ENCODE measurements at places on chromosomes 12 and 14. TPM values are rescaled to one million over a fixed set of nuclear protein-coding genes. Genes with fewer than 3 reads are reported as not detected.
A peak's percentile ranks its signal among the peaks of the same experiment; 100 is the strongest.

- no peak for DNase-seq
These were observed 65.2 kb downstream of the PPP2R5E start for GRCh38 chr14:63478010-63478409.

DNA sequence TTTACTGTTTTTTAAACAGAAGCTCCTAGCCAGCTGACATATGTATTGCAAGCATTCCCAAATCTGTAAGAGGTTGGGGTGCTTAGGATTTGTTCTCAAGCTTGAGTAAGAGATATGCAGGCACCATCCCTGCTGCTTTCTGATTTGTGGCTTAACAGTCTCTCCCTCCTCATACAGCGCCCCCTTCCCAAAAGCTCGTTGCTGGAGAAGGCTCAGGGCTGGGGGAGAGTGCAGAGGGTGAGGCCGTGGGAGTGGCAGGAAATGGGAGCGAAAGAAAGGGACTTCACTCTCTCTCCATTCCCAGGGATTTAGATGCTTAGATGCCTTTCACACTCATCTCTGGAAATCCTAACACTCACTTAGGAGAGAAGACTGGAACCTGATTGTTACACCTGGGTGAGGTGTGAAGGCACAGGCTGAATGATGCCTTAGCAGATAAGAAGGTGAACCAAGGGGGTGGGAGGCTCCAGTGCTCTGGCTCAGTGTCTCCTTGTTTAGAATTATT lies 172.0 kb downstream of the C12orf75 start:
- no peak for DNase-seq

DNA sequence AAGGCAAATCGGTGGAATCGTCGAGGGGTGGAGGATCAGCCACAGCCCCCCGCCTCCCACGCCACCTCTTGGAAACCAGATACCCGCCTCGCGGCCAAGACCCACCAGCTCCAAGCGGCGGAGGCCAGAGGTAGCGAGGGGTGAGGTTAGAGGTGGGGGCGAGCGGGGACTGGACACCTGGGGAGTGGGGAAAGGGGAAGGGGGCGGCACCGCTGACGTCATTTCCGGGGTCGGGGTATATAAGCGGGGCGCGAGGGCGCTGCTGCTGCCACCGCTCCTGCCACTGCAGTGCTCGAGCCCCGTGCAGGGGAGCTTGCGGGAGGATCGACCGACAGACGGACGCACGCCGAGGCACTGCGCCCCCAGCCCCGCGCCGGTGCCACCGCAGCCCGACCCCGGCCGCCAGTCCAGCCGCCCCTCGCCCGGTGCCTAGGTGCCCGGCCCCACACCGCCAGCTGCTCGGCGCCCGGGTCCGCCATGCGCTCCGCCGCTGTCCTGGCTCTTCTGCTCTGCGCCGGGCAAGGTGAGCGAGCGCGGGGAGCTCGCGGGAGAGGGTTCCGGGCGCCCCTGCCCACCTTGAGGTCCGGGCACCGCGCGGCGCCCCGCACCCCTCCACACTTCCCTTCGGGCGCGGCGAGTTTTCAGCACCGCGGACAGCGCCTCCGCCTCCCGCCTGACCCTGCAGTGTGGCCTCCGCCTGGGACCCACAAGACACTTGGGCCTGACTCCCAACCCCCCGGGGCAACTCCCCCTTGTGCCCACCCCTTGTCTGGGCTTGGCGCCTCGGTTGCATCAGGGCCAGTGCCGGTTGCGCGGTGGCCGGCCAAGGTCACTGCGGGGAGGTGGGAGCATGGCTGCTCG lies at the start of gene CHGA:
TSS of gene CHGA (plus strand) at position 268 of the 861 bp plus-strand sequence. CDS start at position 478, 210 bp downstream.
- peak; percentile 98 for DNase-seq

DNA sequence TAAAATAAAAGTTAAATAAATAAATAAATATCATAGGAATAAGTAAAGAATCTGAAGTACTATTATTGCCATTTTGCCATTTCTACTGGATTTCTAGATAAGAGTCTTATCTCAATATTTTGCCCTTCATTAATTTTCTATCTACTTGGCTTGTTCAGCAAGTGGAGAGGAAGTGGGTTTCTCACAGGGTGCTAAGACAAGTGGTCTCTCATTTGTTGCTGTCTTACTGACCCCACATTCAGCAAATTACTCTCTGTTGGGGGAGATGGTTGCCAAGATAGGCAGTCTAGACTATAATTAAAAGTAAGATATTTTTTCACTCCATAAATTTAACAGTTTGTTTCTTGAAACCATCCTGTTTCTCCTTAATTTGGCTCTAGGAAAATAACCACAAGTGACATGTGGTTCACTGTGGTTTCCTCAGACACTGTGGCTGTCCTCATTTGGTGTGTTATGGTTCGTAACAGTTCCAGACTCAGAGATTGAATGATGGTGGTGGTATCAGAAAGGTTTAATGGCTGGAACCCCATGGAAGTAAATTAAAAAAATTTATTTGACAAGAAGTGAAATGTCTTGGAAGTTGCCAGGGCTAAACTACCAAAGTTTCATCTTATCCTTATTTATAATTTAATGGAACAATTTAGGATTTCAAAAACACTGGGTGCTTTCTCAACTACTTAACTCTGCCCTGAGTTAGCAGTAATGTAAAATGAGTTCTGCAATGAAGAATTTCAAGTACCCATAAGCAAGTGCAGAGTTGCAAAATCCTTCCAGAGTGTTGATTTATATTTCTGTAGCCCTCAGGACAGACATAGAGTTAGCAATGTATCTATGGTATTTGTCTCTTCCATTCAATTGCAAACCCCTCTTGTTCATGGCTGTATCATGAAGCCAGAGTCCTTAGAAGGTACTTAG lies 214.8 kb downstream of the MSRB3 start:
- DNase-seq = no peak

GRCh38 chr12:126582231-126582630 lies 1517.0 kb downstream of the AACS start:
- DNase-seq = no peak

DNA sequence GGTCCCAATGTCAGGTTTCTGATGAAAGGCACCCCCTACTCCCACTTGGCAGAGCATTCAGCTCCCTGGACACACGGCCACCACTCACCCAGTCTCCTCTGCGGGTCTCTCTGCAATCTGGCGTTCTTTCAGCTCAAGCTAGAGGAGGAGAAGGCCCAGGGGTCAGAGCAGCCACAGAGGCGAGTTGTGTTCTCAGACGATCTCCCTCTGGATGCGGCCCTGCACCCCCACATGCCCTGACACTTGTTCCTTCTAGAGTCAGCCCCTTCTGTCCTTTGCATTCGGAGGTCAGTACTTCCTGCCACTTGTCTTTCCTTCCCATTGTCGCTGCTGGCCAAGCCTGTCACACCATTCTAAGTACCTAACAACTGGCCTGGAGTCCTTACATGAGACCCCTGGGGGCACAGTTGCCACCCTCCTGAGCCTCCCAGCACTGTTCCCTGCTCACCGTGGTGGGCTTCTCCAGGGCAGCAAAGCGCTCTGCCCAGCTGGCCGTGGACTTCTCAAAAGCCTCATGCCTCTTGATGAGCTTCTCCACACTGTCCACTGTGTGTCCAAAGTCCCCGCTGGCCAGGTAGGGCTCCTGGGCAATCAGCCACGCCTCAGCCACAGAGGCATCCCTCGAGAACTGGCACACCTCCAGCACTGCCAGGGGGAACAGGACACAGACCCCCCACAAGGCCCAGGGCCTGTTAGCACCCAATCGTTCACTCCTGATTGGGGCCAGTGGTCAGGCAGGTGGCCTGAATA lies 63.2 kb downstream of the PLEKHG3 start:
- DNase-seq = no peak

- DNase-seq = no peak
These were observed 7.5 kb upstream of the LRRC9 start for GRCh38 chr14:59912443-59912842.

- no peak for DNase-seq
These were observed 2.2 kb downstream of the IFNG start for GRCh38 chr12:68157380-68157779.

DNA sequence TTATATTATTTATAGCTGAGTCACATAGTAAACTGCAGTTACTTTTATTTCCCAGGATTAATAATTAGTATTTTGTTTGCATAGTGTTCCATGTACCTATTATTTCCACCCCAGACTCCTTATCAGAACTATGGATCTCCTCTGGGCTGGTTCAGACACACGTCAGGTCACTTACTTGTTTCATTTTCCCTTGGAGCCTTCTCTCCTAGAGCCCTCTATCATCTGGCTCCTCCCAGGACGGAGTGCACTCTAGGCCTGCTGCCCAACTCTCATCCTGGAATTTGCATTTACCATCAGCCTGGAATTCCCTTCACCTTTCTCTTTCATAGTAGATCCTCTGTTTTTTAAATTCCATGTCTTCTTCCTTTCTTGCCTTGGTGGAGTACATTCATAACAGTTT lies 28.5 kb upstream of the GALNT16 start:
- DNase-seq = no peak

- no peak for DNase-seq
These were observed 88.6 kb downstream of the NINJ2 start for GRCh38 chr12:574475-575128.

GRCh38 chr14:21317398-21317797 lies 37.5 kb downstream of the RPGRIP1 start:
- DNase-seq = no peak

- DNase-seq = no peak
These were observed 11.1 kb downstream of the OLR1 start for GRCh38 chr12:10160617-10161385.

DNA sequence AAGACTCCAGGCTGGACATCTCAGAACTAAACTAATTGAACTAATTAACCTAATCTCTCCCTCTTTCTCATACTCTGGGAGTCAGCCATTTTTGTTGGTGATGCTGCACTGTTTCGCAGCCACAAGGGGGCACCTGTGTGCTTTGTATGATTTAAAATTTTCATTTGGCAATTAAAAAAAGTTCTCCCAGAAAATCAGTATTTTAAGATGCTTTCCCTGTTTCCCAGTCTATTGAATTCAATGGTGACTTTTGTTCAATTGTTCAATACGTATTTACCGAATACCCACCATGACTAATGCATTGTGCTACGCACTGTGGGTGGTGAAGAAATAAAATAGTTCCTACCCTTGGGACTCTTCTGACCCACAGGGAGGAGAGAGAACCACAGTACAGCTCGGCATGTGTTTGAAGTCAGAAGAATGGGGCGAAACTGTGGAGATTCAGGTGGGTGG lies 63.7 kb downstream of the ZNF664 start:
- peak; percentile 69 for DNase-seq

DNA sequence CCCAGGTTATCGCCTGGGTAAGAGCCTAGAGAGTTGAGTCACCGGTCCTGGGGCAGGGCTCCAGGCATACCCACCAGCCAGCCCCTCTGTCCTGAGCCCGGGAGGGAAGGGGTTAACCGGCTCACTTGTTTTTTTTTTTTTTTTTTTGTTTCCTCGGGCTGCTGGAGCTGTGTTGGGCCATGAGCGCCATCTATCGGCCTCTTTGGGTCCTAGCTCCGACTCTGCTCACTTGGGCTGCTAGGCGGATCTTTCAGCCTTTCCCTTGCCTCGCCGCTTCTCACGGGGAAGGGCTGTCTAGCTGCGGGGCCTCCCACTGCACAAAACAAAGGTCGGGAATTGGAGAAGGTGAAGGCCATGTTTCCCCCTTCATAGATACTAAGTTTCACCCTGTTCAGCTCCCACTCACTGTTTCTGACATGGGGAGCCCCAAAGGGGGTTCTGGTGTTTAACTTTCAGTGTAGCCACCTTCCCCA lies 2.8 kb upstream of the SMUG1 start:
- DNase-seq = peak; percentile 83

DNA sequence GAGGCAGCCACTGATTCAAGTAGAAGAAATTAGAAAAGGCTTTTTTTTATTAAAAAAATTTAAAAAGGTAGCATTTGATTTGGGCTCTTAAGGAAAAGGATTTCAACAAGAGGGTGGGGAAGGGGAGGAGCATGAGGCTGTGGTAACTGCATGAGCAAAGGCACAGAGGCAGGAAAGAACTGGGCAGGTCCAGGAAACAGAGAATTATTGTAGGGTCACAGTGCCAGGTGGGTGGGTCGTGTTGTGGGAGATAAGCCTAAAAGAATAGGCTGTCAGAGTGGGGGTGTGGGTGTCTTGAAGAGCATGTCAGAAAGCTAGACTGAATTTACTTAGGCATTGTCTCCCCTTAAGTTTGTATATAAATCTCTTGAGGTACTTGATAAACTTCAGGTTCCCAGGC lies 7.8 kb downstream of the LIMA1 start:
- no peak for DNase-seq

GRCh38 chr12:130547480-130548155 lies 168.5 kb downstream of the RIMBP2 start:
- DNase-seq = peak; percentile 68

- DNase-seq = no peak
These were observed 93.5 kb upstream of the FOXG1 start for GRCh38 chr14:28673056-28673455.

DNA sequence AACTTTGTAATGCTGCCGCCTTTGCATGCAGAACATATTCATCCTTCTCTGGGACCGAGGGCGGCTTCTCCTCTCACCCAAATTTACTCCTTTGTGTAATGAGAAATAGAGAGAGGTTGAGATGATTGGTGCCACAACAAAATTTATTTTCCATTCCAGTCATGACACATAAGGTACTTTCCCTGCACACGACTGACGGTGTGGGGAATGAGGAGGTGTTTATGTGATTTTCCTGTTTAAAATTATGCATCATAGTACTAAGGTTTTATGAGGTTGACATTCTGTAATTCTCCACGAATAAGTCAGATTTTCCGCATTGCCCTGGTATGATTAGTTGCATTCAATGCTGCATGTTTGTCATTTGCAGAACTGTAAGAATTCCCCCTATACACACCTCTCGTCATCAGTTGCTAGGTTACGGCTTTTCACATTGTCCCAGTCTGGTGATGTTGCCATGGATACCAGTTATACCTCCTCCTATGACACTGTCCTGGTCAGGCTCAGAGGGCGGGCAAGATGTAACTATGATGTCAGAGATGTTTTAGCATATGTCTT lies 23.1 kb downstream of the BICDL1 start:
- peak; percentile 66 for DNase-seq

DNA sequence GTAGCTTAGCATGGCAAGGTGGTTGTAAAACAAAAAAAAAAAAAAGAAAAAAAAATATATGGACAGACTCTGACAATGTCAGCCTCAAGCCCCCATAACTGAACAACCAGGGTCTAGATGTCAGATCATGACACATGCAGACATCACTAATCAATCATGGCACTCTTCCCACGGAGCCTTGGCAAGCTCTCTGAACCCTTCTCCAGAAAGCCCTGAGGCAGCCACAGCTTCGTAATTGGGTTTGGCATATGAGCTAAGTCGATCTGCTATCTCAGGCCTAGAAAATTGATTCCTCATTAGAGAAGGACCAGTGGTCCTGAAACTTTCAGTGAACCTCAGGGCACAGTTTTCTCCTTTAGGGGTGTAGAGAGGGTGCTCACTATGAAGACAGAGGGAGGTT lies 112.2 kb downstream of the GPR135 start:
- no peak for DNase-seq

The EFS gene
- polyA plus RNA-seq = 4.4 TPM

The PPP1R36 gene
- polyA plus RNA-seq = 0.08 TPM

The SYNE3 gene
- polyA plus RNA-seq = 1.8 TPM

The PLA2G1B gene
- polyA plus RNA-seq = not detected

The A2M gene
- 0.02 TPM for polyA plus RNA-seq

The CYP27B1 gene
- 2.3 TPM for polyA plus RNA-seq

The SYT1 gene
- 17.0 TPM for polyA plus RNA-seq

The C12orf56 gene
- not detected for polyA plus RNA-seq

The CLEC4C gene
- not detected for polyA plus RNA-seq

The HHIPL1 gene
- polyA plus RNA-seq = 0.02 TPM

The TIMELESS gene
- polyA plus RNA-seq = 5.4 TPM

The RNASE4 gene
- polyA plus RNA-seq = 12.4 TPM

The NRIP2 gene
- polyA plus RNA-seq = not detected

The ALDH2 gene
- polyA plus RNA-seq = 60.4 TPM

Measured in SK-N-SH (cell line).